ENCODE measurements at places on chromosomes 3 and 15. TPM values are rescaled to one million over a fixed set of nuclear protein-coding genes. Genes with fewer than 3 reads are reported as not detected.

Gene RPL32
- 2,560 TPM for total RNA-seq

Gene FETUB
- total RNA-seq = not detected

DNA sequence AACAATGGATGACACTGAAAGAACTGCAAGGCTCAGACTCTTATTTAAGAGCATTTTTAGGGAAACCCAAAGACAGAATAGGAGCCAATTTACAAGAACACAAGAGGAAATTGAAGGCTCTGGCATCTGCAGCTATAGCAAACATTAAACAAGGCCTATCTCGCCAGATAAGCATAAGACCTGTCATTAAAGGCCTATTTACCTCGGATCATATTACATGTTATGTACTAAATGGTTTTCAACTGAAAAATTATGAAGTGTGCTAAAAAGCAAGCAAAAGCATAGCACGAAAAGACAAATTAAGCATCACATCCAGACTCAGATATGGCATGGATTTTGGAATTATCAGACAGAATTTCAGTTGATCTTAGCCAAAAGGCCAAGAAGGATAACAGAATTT, 617.1 kb downstream of the SQOR start:
- no peak for DNase-seq

GRCh38 chr3:37467761-37468160, 293.4 kb upstream of the LRRFIP2 start:
- no peak for DNase-seq

- no peak for DNase-seq
Observed at GRCh38 chr3:189947948-189948723, 172.6 kb downstream of the P3H2 start.

Data from activated CD4-positive, alpha-beta memory T cell treated with anti-CD3 and anti-CD28 coated beads for 36 hours (primary cell).